ENCODE measurements at places on chromosomes 16 and 17.
A peak's percentile ranks its signal among the peaks of the same experiment; 100 is the strongest.

DNA sequence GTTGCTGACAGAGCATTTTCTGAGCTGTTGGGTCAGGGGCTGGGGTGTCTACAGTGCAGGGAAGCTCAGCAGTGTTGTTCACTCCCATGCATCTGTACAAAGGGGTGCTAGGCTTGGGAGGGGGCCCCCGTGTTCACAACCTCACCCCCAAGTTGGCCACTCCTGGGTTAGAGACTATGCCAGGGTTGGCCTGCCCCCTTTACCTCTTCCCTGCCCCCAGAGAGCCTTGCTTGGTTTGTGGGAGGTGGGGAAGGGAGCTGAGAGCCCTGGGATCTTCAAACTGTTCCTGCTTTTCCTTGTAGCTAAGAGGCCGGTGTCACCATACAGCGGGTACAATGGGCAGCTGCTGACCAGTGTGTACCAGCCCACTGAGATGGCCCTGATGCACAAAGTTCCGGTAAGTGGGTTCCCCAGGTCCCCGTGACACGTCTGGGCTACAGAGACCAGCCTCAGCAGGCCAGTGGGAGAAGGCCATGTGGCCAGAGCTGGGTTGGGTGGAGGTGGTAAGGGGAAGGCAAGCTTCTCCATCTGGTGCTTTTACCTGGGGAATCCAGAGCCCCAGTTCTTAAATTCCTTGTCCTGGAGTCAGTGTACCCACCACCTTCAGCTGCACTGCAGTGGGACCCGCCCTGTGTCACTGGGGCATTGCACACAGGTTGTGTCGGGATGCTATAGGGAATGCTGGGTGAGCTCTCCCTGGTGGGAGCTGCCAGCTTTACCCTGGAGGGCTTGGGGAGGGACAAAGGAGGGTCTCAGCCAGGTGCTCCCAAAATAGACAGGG is 11.8 kb downstream of the GPRC5C start:
- H3K36me3 ChIP-seq = no peaks in the 10 kb centered on the region
- DNase-seq = no peak
- no peak overlapping the region for H3K27ac ChIP-seq
- no peak overlapping the region for H3K4me3 ChIP-seq
- H3K27me3 ChIP-seq = peaks cover 41% of the 10 kb centered on the region

DNA sequence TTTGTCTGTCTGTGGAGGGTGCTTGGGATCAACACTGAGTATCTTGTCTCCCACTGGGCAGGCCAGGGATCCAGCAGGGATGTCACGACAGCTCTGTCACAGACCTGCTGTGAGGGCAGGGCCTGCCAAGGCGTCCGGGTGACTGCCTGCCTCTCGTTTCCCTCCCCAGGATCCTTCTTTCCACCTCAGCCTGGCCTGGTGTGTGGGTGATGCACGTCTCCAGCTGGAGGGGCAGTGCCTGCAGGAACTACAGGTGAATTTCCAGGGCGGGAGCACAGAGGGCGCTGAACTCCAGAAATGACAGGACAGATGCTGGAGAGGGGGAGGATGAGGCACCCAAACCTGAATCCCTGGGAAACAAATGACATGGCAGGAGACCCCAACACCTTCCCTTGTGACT is 6.8 kb upstream of the MMP15 start:
- H3K4me1 ChIP-seq = peaks cover 9% of the 10 kb centered on the region
- peaks cover 2% of the 10 kb centered on the region for H3K36me3 ChIP-seq
- no peak overlapping the region for H3K27ac ChIP-seq
- H3K27me3 ChIP-seq = no peaks in the 10 kb centered on the region

DNA sequence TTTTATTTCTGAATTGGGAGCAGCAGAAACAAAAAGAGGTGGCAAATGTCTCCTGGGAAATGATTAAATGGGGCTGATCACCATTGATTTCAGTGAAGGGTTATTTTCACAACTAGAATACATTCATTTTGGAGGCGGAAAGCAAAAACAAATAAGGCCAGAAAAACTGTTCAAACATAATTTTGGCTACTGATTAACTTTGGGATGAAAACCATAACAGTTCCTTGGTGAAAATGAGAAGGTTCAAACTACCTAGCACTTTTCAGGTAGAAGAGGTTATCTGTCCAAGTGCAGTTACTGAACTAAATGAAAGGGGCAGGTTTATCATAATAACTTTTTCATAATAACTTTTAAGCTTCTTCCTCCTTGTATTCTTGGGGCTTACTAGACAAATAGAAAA is 718.5 kb downstream of the CDH11 start:
- H3K4me1 ChIP-seq = no peaks in the 10 kb centered on the region
- no peaks in the 10 kb centered on the region for H3K36me3 ChIP-seq
- no peaks in the 10 kb centered on the region for H3K27me3 ChIP-seq
- no peak for DNase-seq
- H3K27ac ChIP-seq = no peak overlapping the region

DNA sequence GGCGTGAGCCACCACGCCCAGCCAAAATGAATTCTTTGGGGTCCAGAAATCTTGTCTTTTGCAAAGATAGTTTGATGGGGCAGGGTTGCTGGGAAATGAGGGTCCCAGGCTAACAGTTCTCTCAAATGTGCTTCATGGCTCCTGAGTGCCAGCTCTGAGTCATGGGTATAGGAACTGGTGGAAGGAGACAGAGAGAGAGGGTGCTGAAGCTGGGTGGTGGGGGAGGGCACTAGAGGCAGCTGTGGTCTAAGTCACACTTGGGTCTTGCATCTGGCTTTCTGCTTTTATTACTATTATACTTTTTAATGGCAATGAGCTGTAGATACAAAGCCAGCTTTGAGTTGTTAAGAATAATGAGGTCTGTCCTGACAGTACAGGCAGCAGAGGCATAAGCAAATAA is 54.6 kb downstream of the PRKCA start:
- no peak for DNase-seq
- peaks cover 34% of the 10 kb centered on the region for H3K4me1 ChIP-seq
- no peak overlapping the region for H3K27ac ChIP-seq
- no peaks in the 10 kb centered on the region for H3K36me3 ChIP-seq

DNA sequence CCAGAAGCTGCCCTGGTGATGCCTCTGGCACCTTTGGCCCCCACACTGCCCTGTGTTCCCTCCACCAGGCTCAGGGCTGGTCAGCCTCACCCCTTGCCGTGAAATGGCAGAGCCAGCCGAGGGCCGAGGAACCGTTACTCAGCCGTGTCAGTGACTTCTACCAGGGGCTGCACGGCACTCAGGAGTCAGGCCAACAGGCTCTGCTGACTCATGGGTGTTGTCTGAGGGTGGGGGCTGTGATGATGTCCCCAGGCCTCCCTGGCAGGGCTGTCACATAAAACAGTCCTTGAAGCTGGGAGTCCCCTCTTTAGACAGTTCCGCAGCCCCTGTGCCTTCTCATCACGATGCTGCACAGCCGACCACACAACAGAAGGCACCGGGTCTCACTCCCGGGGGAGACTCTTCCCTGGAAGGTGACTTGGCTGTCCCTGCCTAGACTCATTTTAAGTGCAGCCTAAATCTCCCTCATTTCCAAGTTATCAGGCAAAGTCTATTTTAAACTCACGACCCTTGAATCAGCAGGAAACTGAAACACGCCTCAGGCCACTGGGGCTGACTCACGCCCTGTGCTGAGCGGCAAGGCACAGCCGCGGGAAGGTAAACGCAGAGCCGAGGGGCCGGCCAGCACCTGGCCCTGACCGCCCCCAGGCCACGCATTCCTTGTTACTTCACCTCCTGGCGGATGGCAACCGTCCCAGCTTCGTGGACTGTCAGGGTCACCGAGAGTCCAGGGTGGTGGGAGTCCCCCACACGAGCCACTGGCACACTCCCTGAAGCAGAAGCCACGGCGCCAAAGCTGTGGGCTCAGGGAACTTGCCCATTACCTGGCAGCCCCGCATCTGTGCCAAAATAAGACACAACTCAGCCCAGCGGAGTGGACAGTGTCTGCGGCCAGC is 102.6 kb downstream of the ZNF778 start:
- H3K27ac ChIP-seq = peak overlapping the region; percentile 83
- no peaks in the 10 kb centered on the region for H3K36me3 ChIP-seq
- H3K4me1 ChIP-seq = peaks cover 82% of the 10 kb centered on the region
- H3K27me3 ChIP-seq = no peaks in the 10 kb centered on the region

DNA sequence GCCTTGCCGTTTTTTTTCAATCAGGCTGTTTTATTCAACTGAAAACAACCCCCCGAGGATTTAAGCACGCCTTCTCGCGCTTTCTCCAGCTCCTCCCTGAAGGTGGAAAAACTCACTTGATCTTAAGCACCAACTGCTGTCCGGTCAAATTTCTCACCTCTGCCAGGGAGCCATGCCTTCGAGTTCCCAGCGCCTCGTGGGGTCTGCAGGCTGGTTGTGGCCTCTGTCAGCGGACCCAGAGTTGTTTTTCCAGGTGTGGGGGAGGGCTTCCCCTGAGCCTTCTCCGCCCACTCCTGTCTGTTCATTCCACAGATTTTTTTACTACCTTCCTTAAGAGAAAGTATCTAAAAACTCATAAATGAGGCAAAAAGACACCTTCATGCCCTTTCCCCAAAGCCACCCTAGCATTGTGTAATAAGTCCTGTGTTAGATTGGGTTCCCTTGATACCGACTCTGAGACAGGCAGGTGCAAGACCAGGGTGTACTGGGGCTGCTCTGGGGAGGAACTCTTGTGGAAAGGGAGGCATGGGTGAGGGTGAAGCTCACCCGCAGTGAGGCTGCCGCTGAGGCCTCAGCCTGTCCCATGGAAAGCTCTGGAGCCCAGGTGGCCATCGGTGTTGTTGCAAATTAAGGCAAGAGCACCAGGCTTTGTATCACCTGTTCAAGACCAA is 101.6 kb downstream of the AXIN2 start:
- H3K27ac ChIP-seq = no peak overlapping the region
- H3K27me3 ChIP-seq = peaks cover 26% of the 10 kb centered on the region
- peaks cover 3% of the 10 kb centered on the region for H3K4me1 ChIP-seq
- H3K36me3 ChIP-seq = no peaks in the 10 kb centered on the region

DNA sequence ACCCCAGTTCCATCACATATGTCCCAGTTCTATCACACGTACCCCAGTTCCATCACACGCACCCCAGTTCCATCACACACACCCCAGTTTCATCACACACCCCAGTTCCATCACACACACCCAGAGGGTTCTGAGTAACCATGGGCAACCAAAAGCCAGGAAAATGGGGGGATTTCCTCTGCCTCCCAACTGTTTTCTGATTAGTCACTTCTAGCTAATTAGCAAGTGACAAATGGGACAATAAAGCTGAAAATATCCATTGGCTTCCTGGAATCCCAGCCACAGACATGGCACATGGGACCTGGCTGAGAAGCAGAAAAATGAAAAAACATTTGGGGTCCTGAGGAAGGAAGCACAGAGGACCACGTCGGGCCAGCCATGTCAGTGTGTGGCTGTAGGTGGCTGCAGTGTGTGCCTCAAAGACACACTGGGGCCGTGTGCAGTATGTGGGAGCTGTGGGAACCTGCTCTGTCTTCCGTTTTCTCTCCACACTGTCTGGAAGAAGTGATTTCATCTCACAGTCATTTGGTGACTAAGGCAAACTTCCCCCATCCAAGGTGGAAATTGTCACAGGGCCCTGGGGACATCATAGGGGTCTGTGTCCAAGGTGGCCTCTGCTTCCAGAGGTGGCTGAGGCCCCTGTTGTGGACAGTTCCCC is 106.7 kb downstream of the CMIP start:
- H3K36me3 ChIP-seq = peaks cover 2% of the 10 kb centered on the region
- peaks cover 39% of the 10 kb centered on the region for H3K4me1 ChIP-seq
- H3K27me3 ChIP-seq = no peaks in the 10 kb centered on the region
- peak overlapping the region; percentile 57 for H3K4me3 ChIP-seq
- peak overlapping the region; percentile 87 for H3K27ac ChIP-seq

- H3K27me3 ChIP-seq = no peaks in the 10 kb centered on the region
- H3K4me3 ChIP-seq = no peak overlapping the region
- DNase-seq = no peak
Observed at GRCh38 chr17:69762359-69762758, 312.7 kb upstream of the KCNJ16 start.

- peaks cover 2% of the 10 kb centered on the region for H3K36me3 ChIP-seq
- no peak overlapping the region for H3K4me3 ChIP-seq
- peaks cover 4% of the 10 kb centered on the region for H3K4me1 ChIP-seq
- DNase-seq = no peak
- no peak overlapping the region for H3K27ac ChIP-seq
Observed at GRCh38 chr17:57138956-57139576, 54.0 kb downstream of the AKAP1 start.

GRCh38 chr16:83929811-83930555 is 23.1 kb upstream of the OSGIN1 start:
- H3K4me1 ChIP-seq = peaks cover 11% of the 10 kb centered on the region
- no peak overlapping the region for H3K27ac ChIP-seq
- DNase-seq = no peak
- peaks cover 1% of the 10 kb centered on the region for H3K36me3 ChIP-seq
- peaks cover 4% of the 10 kb centered on the region for H3K27me3 ChIP-seq

DNA sequence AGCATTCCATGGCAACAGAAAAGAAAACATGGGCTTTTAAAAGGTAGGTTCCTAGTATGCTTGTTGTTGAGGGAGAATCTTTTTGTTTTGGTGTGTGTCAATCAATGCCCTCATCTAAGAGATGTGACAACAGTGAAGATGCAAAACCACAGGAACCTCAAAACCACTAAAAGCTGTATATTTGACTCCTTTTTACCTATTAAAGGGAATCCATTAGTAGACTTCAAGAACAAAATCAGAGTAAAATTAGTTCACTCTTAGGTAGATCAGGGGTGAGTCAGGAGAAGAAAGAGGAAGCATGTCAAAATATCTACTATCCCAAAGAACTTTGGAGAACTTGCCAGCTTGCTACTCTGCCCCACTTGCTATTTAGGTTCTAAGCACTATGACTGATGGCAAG is 89.1 kb downstream of the CDK5R1 start:
- peaks cover 15% of the 10 kb centered on the region for H3K4me1 ChIP-seq
- DNase-seq = no peak
- H3K4me3 ChIP-seq = no peak overlapping the region

GRCh38 chr17:71869841-71870545 is 250.8 kb upstream of the SOX9 start:
- no peak for DNase-seq
- no peak overlapping the region for H3K27ac ChIP-seq
- no peaks in the 10 kb centered on the region for H3K36me3 ChIP-seq

- no peaks in the 10 kb centered on the region for H3K36me3 ChIP-seq
- peak overlapping the region; percentile 87 for H3K4me3 ChIP-seq
- H3K4me1 ChIP-seq = peaks cover 23% of the 10 kb centered on the region
- H3K27me3 ChIP-seq = no peaks in the 10 kb centered on the region
- DNase-seq = peak; percentile 31
Observed at GRCh38 chr17:83200231-83200699, 120.9 kb downstream of the METRNL start.

DNA sequence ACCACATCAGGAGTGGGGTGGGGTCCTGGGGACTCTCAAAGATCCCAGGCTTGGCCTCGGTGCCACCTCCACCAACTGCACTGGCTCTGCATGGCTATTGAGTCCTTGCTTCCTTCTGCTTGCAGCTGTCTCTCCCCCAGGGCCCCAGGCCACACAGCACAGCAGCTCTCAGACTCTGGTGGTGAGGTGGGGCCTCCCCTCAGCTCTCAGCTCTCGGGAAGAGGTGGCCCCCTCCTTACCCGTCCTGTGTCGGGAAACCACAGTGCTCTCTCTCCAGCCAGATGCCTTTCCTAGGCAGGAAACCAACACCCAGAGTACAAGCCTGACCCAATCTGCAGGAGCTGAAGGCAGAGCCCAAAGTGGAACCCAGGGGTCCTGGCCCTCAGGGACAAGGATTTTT is 18.5 kb downstream of the SRCIN1 start:
- H3K4me3 ChIP-seq = no peak overlapping the region
- H3K4me1 ChIP-seq = peaks cover 32% of the 10 kb centered on the region
- DNase-seq = no peak
- no peak overlapping the region for H3K27ac ChIP-seq
- peaks cover 92% of the 10 kb centered on the region for H3K27me3 ChIP-seq

All from T-helper 17 cell (primary cell).